ENCODE measurements at places on chromosomes 12 and 14.

DNA sequence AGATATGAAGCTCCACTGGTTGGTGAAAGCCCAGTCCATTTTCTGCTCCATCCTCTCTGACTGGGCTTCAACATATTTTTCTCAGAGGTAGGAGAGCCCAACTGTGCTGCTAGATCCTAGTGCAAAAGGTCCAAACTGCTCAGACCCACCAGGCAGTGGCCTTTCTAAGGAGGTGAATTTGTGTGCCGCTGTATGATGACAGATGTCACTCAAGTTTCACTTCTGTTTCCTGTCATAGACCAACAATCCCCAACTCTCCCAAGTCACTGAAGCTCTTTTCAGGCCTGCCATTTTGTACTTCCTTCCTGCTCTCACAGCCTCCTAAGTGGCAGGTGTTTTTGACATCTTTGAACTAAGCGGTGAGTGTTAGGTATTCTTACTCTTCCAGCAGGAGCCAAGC is 16.4 kb upstream of the RNASE4 start:
- DNase-seq = no peak

GRCh38 chr12:52082026-52082668 is 2.6 kb downstream of the SMIM41 start:
- DNase-seq = no peak

GRCh38 chr12:66900616-66901015 is 221.7 kb upstream of the GRIP1 start:
- peak; percentile 21 for DNase-seq

DNA sequence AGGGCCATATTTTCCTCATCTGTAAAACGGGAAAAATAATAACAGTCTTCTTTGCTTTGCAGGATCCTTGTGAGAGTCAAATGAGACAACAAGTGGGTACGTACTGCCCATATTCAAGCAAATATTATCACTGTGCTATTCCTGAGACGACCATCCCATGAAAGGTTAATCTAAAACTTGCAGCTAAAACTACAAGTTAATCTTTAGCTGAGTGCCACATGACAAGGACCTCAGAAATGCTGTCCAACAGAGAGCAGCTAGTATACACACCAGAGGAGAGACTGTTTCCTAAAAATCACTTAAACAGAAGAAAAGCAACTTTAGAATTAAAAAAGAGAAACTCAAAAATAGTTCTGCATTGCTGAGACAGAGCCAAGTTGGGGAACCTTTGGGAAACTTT is 162.7 kb upstream of the TMTC2 start:
- DNase-seq = no peak
